Hematopoietic multipotent progenitor cell treated with erythropoietin and hydrocortisone succinate and interleukin-3 and kit ligand, for 6 days (in vitro differentiated cells): ENCODE measurements at places on chromosomes 12 and 14.

DNA sequence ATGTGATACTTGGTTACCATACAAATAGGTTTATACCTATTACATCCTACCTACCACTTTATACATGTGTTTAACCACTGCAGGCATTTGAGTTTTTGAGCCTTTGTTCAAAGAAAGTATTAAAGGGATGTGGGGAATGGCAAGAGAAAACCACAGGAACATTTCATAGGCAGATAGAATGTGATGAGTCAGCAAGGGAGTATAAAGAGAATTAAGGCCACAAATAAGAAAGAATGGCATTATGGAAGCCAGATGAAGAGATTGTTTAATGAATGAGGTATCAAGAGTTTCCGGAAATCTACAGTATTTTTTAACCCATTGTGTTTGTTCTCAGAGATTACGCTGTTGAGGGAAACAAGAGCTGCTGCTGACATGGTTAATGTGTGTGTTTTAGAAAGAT is 66.9 kb downstream of the METTL25 start:
- no peak for DNase-seq

DNA sequence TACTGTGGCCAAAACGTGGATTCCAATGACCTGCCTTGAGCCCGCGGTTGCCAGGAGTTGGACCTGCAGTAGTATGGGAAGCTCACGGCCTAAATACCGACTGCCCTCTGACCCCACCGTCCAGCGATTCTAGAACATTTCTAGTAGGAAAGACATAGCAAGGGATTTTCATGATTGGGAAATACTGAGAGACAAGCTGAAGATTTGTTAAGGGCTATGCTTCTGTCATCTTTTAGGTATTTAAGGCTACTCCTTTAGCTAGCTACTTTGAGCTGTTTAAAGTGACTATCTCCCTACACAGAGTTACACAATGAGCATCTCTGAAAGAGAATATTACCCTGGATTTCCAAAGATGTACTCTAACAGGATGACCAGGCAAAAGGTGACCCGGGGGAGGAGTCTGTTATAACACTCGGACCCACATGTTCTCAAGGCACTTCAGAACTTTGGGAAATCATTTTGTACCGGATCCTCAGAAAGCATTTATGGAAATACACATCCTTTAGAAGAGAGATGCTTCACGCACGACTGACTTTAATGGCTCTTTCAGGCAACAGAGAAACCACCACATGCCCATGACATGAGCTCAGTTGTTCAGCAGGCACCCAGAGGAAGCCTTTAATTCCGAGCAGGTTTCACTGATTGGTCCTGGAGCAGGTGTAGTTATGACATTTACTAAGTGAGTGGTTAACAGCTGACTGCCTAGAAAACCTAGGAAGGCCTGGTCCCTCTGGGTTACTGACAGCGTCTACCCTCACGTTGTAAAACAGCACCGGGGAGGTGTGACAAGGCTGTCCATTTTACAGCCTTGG is 4.2 kb downstream of the BAG5 start:
- no peak for DNase-seq

DNA sequence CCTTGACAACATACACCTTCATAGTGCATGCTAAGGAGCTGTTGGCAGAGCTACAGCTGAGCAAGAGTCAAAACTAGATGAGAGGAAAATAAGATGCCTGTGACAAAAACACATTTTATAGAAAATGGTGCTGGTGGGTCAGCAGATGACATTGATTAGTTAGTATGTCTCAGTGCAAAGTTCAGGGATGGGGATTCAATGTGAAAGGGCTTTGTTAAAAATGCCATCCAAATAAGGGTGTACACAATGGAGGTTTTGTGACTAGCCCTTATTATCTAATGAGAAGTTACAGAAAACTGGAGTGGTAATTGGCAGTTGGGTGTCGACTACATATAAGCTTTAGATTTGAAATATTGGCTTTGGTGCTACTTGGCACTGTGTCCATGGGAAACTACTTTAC is 169.0 kb downstream of the MON2 start:
- DNase-seq: no peak

GRCh38 chr14:34228650-34228976 is 233.4 kb downstream of the SPTSSA start:
- DNase-seq: no peak

GRCh38 chr12:54033980-54034784 is 1.3 kb downstream of the HOXC5 start:
- DNase-seq: no peak

DNA sequence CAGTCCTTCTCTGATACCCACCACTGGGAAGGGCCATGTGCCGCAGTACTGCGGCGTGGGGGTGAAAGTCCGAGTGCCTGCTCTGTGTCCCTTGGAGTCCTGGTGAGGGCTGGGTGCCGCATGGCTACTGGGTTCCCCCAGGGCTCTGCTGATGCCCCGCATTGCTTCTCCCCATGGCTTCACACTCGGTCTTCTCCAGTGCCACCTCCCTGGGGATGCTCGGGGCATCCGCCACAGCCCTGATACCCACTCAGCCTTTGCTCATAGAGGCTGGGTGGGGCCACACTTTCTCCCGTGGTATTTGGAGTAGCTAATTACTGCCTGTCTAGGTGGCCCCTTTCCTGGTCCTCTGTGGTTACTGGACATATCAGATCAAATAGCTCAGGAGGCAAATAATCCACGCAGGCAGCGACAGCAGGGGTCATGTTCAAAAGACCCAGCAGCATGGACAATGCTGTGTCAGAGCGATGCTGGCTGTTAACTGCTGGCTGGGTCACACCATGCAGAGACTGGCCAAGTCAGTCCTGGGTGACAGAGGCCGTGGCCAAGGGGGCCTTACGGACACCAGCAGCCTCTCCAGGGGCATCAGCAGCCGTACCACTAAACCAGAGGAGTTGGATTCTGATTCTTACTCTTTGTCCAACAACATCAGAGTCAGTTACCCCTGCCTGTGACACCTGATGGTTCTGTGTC is 106.5 kb downstream of the ADGRD1 start:
- DNase-seq: no peak

GRCh38 chr12:123995023-123995748 is 22.2 kb downstream of the ZNF664 start:
- no peak for DNase-seq

GRCh38 chr12:3002646-3003045 is 43.4 kb downstream of the TEAD4 start:
- no peak for DNase-seq

GRCh38 chr12:77347017-77347416 is 281.6 kb upstream of the E2F7 start:
- DNase-seq: no peak

DNA sequence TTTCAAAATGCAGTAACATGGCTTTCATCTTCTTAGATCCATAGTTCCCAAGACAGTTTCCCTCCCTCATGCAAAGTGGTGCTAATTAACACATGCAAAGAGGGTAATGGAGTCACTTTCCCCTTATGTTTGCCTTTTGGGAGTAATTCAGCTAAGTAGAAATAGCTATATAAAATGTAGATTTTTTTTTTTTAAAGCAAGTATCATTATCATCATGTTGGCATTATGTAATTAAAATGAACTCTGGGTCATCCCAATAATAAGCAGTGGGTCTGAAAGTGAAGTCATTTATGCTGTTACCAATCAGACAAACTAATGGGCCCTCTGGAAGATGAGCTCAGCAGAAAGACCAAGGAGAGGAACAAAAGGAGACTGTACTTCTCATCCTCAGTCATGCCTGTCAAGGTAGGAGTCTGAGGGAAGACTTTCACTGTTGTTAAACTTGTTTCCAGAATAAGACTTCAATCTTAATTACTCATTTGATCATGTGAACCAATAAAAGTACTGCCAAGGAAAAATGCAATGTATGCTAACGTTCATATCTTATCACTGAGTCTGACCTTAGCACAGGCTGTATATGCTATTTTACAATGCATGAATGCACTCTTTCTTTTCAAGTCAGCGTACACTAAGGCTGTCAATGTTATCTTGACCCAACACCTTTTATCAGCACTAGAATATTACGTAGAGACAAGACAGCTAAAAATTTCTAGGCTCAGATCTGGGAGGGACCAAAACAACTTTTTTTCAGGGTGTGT is 26.8 kb downstream of the AREL1 start:
- DNase-seq: peak; percentile 72

DNA sequence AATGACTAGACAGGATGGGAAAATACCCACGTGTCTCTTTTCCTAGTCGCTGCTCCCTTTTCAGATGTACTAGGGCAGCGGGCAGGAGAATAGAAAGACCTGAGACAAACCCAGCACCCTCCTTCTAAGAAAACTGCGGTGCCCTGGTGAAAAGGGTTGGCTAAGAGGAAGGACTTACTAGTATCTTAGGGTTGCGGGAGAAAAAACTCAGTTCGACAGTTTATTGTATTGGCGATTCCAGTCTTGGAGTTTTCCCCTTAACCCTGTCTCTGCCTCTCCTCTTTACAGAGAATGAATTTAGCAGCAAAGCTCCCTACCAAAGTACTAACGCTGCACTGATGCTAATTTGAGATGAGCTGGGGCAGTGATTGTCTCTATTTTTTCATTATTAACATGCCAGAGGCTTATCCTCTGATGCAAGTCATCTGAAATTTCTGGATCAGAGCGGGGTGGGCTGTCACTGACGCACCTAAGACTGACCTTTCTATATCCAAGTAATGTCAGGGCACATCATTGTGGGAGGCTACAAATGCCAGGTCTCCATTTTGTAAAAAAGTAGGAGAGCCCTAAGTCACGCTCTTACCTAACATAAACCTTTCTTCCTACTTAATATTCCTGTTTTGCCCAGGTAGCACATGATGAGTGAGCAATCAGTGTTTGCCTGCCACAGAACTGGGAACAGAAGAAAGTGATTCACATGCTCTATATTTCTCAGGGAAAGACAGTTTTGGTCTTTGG is 916 bp upstream of the PAWR start:
- no peak for DNase-seq

DNA sequence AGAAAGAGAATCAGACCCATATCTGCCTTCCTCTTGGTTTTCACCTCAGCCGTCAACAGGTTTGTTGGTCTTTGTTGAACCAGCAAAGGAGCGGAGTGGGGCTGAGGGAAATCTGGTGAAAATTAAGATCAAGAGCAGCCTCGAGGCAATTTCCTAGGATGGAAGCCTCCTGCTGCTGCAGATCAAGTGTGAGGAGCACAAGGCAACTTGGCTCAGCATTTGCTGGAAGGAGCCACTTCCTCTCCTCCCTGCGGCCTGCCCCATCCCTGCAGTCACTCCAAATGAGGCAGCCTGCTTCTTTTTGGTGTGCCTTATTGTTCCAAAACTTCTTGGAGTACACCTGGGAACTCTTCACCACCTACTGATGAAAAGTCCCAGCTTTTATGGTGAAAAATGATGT is 4.9 kb downstream of the TC2N start:
- DNase-seq: no peak

DNA sequence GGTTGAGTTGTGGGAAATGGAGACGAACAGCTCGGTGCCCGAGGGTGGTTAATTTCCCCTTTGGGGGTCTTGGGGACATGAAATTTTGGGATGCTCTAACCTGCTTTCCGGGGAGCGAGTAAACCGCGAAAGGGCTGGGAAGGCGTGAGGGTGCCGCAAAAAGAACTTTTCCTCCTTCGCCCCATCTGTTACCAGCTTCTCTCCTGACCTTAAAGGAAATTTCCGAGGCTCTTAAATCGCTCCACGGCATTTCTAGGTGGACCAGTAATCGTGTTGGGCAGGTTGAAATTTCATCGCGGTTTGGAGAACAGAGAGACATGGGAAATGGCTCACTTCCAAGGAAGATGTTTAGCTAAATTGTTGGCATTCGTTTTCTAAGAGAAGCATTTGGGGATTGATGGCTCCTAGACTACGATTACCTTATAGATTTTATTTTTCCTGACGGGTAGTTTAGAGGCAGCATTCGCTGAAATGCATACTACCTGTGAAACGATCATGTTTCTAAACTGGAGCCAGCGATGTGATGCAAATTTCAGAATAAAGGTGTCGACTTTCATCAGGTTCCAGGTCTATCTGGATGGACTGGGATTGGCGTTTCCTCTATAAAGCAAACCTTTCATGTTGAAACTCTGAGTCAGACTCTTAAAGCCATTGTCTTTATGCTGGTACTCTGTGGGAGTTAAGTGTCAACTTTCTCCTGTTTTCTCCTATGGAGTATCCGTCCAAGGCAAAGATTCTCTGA is 414.5 kb downstream of the PCNX1 start:
- DNase-seq: peak; percentile 55
